ENCODE measurements at places on chromosomes 1 and 21.
A peak's percentile ranks its signal among the peaks of the same experiment; 100 is the strongest.

- peak; percentile 99 for DNase-seq
Observed at GRCh38 chr1:153566414-153567371, 1.0 kb upstream of the S100A2 start.

DNA sequence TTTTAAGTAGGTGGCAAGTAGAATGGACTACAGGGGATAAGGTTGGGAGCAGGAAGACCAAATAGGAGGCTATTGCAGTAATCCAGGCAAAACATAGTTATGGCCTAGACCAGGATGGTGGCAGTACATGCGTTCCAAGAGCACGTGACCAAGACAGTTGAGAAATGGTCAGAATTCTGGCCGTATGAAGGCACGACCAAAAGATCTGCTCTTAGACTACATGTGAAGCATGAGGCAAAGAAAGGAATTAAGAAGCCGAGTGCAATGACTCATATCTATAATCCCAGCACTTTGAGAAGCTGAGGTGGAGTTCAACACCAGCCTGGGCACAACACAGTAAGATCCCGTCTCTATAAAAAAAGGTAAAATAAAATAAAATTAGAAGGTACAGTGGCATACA is 71.3 kb downstream of the LUZP1 start:
- no peak for DNase-seq

- peak; percentile 35 for DNase-seq
Observed at GRCh38 chr1:108560189-108560873, 431 bp downstream of the EEIG2 start.

- no peak for DNase-seq
Observed at GRCh38 chr1:167110586-167110985, 16.7 kb downstream of the STYXL2 start.

DNA sequence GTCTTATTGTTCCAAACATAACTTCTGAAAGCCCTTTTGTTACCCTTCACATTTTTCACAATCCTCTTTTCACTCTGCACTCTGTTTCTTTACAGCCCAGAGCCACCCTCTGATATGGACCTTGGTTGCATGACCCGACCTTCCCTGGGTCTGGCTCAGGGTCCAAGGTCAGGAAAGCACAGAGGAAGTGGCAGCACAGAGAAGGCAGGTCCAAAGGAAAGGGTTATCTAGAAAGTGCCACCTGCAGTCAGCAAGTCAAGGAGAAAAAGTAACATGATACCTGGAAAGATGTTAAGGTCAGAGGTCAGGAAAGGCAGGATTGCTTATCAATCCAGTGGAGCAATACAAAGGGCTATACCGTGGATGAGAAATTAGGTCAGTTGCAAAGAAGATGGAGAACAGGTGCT is 18.4 kb downstream of the BCAR3 start:
- no peak for DNase-seq

GRCh38 chr1:182684116-182684828 is at the start of gene RGS8:
RGS8 (minus strand) TSS chr1:182684587; CDS start chr1:182669649, 14,938 bp downstream.
- DNase-seq = no peak

GRCh38 chr1:111955755-111956154 is 33.7 kb downstream of the KCND3 start:
- no peak for DNase-seq

DNA sequence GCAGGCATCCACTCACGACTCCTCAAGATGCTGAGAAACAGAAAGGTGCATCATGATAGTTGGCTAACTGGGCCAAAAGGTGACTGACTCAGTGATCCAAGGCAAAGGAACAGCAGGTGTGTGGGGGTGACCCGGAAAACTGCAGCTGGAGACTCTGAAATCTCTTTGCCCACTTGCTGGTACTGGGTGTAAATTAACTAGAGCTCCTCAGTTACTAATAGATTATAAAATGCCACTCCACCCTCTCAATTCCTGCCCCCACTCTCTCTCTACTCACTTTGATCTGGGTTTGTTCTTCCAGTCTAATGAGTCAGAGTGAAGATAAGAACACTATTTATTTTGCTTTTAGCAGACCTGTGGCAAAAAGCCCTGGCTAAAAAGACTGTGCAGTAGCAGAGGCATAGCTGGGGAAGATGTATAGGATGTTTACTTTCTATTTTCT is 7.2 kb upstream of the PIGC start:
- DNase-seq = peak; percentile 83

- peak; percentile 61 for DNase-seq
Observed at GRCh38 chr1:223670458-223671159, 5.1 kb upstream of the CAPN8 start.

DNA sequence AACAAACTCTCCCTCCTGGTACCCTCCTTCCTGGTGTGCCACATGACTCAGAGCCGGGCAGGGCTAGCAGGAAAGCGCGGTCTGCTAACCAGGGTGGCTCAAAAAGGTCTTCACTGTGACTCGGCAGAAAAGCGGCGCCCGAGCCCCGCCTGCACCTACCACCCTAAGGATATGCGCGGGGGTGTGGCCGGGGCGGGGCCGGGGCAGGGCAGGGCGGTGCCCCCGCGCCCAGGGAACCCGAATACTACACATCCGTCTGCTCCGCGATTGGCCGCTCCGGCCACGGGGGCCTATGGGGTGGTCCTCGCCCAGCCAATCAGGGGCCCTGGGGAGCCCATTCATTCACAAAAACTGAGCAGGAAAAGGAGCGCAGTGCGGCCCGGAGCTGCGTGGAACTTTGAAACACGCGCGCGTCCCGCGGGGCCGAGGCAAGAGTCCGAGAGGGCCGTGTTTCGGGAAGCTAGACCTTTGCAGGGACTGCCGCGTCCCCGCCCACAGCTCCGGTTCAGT is 1.7 kb downstream of the LRP8 start:
- DNase-seq = peak; percentile 97

- DNase-seq = no peak
Observed at GRCh38 chr1:88088481-88088880, 595.6 kb upstream of the PKN2 start.

GRCh38 chr1:112320058-112320457 is 76.0 kb upstream of the CTTNBP2NL start:
- DNase-seq = no peak

All from M059J (cell line).